ENCODE measurements at places on chromosomes 16 and 17. TPM values are rescaled to one million over a fixed set of nuclear protein-coding genes. Genes with fewer than 3 reads are reported as not detected.

The GGA3 gene
- total RNA-seq: 73.2 TPM

The SMIM5 gene
- total RNA-seq: 0.20 TPM

DNA sequence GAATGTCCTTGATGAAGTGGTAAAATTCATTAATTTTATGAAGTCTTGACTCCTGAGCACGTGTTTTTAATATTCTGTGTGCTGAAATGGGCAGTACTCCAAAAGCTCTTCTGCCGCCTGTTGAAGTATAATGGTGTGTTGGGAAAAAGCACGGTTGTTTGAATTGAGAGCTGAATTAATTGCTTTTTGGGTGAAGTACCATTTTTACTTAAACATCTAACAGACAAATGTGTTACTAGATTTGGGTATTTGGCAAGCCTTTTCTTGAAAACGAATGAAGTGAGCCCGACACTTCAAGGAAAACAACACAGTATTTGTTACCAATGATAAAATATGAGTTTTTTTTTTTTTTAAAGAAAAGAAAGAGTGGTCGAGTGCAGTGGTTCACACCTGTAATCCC lies 22.5 kb downstream of the WWP2 start:
- DNase-seq: no peak

The KRTAP2-4 gene
- total RNA-seq: not detected

GRCh38 chr17:41428591-41429291 lies 4.4 kb upstream of the KRT37 start:
- no peak for DNase-seq

The PRCD gene
- 0.38 TPM for total RNA-seq

DNA sequence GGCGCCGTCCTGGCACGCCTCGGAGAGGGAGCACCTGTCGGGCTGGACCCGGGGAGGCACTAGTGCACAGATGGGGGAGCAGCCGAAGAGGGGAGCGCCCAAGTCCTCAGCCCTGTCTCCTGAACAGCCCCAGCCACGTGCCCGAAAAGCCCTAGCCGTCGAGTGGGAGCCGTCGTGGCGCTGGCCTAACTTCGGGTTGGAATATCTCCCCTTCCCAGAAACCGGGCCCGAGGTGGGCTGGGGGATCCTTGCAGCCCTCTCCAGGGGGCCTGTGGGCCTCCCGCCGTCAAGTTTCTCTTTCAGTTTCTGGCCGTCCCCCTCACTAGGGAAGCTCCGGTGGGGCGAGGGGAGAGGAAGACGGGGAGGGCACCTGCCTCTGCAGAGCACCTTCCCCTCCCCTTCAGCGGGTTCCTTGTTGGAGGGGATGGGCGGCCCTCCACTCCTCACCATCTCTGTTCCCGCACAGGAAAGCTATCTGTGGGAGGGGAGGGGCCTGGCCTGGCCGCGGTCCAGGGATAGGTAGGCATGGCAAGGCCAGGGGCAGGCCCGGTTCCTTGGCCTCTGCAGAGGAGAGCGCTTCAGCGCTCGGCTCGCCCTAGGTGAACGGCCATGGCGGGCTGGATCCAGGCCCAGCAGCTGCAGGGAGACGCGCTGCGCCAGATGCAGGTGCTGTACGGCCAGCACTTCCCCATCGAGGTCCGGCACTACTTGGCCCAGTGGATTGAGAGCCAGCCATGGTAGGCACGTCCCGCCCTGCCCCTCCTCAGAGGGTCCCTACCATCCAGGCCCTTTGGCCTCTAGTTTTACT lies 709 bp downstream of the STAT5A start:
- peak; percentile 62 for DNase-seq

The SOX15 gene
- total RNA-seq: 0.29 TPM

DNA sequence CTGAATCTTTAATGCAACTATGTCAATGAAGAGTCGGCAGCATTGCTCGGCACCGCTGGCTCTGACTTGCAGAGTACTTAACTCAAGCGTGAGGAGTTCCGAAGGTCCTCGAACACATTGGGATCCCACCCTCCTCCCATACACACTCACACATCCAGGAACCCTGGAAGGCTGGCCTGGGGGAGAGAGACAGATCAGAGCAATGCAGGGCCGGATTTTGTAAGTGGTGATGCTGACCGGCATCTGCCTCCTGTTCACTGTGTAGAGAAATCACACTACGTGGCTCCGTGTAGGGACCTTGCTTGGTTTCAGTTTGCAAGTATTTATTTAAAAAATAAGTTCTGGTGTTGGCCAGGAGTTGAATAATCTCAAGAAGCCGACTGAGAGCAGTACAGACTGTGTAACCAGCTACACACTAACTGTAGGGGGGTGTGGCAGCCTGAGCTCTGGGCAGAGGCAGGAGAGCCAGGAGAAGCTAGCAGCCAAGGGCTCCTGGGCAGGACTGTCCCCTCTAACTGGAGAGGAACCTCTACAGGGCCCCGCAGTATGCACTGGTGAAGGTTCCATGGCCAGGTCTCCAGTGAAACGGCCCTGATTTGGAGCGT lies 190.2 kb upstream of the TNRC6C start:
- no peak for DNase-seq

- no peak for DNase-seq
Observed at GRCh38 chr17:47099451-47099986, 89.6 kb downstream of the CDC27 start.

DNA sequence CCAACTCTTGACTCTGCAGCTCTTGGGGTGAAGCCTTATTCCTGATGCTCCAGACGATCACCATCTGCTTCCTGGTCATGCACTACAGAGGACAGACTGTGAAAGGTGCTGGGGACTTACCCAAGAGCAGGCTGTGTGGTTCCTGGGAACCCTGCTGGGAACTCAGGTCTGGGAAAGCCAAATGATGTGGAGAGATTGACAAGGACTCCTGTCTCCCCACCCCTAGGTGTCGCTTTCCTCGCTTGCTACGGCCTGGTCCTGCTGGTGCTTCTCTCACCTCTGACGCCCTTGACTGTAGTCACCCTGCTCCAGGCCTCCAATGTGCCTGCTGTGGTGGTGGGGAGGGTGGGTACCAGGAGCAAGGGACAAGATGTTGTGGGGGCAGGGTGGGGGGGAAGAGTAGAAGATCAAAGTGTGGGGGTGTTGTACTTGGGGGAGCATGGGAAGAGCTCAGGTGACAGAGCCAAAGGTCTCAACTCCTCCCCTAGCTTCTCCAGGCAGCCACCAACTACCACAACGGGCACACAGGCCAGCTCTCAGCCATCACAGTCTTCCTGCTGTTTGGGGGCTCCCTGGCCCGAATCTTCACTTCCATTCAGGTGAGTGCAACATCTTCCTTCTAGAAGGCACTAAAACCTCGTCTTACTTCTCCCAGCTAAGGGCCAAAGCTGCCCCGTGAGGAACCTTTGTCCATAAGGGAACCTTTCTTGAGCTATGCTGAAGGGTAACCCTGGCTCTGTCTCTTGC lies 3.0 kb downstream of the SOX15 start:
- DNase-seq: no peak

DNA sequence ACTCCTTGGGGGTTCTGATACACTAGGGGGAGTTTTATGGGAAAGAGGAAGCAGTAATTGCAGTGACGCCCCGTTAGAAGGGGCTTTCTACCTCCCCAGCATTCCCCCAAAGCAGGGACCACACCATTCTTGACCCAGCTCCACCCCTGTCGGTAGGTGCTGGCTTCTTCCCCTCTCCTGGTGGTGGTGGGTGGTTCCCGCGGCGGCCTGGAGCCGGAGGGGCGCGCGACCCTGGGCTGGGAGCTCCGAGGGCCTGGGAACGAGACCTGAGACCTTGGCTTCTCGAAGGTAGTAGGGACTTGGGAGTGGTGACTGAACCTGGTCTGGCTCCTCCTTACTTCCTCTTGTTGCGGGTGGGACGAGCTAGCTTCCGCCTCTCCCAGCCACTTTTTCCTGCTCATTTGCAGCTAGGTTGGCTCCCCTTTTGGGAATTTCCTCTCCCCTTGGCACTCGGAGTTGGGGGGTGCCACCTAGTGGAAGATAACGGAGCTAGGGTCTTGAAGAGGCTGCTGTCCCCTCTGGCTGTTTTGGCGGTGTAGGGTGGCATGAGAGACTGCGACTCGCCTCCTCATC lies 438 bp downstream of the GRN start:
- peak; percentile 39 for DNase-seq

DNA sequence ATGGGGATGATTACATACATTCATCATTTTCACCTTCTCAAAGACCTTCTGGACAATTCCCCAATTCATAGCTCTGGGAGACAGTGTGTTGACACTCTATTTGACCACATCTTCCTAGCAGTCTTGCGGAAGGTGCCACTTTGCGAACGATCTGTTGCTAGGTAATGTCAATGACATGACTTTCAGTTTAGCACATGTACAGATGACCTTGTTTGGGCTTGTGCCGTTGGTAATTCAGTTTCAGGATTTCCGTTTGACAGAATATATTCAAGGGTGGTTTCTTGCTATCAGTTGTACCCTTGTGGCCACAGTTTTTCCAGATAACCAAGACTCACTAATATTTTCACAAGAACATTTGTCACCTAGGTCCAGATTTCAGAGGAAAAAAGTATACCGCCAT lies 478.2 kb downstream of the WWOX start:
- DNase-seq: no peak

- no peak for DNase-seq
Observed at GRCh38 chr17:38460082-38460715, 31.9 kb downstream of the ARHGAP23 start.

The GRAPL gene
- 3.7 TPM for total RNA-seq

- DNase-seq: no peak
Observed at GRCh38 chr16:55832773-55833691, at the start of gene CES1. Gene CES1 (minus strand): TSS chr16:55833096. CDS start chr16:55833055, 41 bp downstream.

DNA sequence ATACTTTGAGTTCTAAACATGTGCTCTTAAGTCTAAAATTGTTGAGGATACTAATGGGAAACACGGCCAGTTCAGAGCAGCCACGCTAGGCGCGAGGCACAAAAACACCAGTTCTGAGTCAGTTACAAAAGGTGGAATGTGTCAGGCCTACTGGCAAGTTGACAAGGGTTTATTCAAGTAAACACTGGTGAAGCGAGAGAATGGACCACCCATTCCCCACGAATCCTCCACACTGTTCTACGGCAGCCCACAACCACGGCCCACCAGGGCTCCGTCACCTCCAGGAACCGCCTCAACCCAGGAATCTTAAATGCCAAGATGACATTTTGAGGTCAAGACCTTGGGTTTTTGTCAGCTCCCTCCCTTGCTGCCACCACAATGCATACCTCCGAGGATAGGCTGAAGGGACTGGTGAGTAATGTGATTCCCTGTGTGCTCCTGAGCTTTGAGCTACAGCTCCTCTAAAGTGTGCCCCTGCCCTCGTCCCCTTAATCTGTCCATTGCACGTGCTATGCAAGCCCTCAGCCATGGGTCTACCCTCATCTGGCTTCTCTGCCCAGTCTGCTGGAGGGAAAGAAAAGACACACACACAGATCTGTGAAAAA lies 28.5 kb upstream of the TRAP1 start:
- no peak for DNase-seq

DNA sequence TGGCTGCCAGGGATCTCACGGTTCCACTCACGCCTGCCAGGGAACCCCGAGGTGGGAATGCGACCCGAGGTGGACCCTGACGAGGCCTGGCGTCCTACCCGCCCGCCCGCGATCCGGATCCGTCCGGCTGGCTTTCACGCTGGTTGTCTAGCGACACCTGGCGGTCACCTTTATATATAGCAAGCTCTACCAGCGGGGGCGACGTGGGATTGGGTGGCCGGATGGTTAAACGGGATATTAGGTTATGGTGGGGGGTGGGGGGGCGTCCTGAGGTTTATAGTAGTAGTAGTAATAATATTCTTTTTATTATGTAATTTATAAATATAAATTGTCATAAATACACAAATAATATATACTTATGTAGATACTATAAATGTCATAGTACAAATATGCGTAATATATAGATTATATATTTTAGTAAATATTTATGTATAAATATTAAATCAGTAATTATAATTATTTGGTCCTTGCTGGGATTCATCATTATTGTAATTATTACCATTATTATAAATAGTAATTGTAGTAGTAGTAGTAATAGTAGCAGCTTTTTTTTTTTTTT lies 136.9 kb downstream of the KCNJ12 start:
- peak; percentile 68 for DNase-seq

The ADAM11 gene
- 0.71 TPM for total RNA-seq

GRCh38 chr16:4257646-4258556 lies 14.9 kb downstream of the TFAP4 start:
- no peak for DNase-seq

The MFSD6L gene
- not detected for total RNA-seq

The CFAP97D1 gene
- total RNA-seq: not detected

DNA sequence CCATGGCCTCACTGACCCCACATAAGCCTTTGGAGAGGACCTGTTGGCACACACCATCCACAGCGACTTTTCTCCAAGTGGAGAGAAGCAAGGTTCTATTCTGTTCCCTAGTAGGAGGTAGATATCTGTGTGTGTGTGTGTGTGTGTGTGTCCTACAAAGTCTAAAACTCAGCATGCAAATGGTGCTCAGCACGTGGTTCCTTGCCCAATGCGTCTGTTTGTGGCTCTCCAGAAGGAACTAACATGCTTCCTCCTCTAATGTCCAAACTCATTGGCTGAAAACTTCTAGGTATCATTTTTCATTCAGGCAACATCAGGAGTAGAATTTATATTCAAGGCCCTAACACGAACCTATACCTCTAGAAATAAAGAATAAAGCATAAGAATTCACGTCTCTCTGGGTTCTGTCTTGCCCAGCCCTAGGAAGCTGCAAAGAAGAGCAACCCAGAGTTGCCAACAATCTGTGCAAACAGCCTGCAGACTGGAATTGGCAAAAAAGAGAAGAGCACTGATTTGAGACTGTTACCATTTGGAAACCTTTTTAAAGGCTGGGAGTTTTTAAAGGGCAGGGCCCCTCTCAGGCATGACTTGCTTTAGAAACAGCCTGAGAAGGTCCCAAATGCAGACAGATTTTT lies 25.5 kb downstream of the MAP3K14 start:
- peak; percentile 20 for DNase-seq

- no peak for DNase-seq
Observed at GRCh38 chr17:67456103-67456502, 79.0 kb downstream of the PITPNC1 start.

GRCh38 chr17:8237175-8237574 lies 10.7 kb downstream of the CTC1 start:
- DNase-seq: peak; percentile 13

GRCh38 chr16:336269-336668 lies 16.3 kb downstream of the AXIN1 start:
- DNase-seq: no peak

The TRIM37 gene
- total RNA-seq: 30.6 TPM

DNA sequence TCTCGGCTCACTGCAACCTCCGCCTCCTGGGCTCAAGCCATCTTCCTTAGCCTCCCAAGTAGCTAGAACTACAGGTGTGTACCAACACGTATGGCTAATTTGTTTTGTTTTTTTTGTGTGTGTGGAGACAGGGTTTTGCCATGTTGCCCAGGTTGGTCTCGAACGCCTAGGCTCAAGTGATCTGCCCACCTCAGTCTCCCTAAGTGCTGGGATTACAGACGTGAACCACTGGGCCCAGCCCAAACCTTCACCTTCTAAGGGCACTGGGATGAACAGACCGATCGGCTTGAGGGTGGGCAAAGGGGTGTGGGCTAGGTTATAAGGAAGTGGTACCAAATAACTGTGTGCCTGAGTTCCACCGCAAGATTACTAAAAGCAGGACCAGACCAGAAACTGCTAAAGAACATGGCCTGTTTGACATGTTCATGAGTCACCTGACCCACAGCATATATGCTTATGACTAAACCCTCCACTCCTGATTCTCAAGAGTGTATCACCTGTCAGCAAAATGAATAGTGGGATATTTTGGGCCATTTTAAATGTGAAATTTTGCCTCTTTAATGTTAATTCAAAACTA lies 8.1 kb downstream of the TMEM97 start:
- DNase-seq: no peak
